NCI-H1436 treated with DMSO at 0.1 percent for 48 hours (cell line): ENCODE measurements at places on chromosomes 4 and X.

- DNase-seq = no peak
Measured at GRCh38 chr4:74376888-74377483, 12.0 kb downstream of the EREG start.

- no peak for DNase-seq
Measured at GRCh38 chrX:68432648-68433047, 647 bp downstream of the OPHN1 start.

DNA sequence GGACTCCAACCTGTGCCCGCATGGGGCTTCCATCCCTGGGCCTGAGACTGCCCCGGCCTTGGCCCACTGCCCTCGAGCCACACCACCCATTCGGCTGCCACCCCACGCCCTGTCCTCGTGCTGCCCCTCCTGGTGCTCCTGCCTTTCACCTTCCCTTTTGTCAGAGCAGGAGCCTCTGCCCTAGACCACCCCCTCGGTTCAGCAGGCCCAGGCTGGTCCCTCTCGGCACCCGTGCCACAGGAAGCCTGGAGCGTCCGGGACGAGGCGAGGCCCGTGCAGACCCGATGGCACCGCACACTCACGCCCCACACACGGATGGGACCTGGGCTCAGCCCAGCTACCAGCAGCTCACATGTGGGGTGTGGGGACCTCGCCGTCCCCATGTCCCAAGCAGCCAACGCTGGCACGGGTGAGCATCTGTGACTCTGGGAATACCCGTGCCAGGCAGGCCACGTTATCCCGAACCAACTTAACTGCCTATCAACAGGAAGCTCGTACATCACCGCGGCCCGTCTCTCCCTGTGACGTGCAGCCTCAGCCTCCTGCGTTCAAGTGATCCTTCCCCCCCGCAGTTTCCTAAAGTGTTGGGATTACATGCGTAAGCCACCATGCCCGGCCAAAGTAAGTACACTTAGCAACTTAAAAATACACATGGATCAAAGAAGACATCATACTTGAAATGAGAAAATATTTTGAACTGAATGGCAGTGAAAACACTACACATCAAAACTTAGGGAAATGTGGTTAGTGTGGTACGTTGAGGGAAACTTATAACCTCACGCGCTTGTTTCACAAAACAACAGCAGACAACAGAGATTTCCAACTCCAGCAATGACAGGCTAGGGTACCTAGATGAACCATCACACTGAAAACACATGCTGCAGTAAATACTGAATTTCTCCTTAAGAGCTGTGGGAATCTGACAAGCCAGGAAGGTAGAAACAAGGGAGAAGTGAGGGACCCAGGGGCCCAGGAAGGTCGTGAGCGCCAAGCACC lies 29.0 kb downstream of the LRPAP1 start:
- DNase-seq = no peak

DNA sequence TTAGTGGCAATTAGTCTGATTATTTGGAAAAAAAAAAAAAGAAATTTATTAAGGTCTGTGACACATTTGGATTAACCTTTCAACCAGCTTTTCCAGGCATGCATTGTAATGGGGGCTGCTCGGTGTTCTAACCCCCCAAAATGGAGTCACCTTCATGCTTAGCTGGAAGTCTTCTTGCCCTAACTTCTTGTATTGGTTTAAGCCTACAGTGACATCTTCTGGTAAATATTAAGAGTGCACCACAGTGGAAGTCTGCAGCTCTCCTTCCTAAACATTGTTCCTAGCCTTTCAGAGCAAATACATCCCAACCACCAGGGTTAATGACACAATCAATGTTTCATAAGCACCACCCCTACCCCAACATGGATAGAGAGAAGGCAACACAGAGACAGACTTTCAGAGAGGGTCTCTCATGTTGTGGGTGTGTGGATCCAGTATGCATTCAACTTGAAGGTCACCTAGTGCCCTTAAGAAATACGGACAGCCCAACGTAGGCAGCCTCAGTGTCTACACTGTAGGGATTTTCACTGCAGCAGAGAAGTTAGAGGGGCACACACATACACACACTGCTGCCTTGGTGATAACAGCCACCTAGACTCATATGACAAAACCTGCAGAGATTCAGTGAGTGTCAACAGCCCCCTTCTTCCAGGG lies 142.9 kb upstream of the MBNL3 start:
- DNase-seq = no peak

DNA sequence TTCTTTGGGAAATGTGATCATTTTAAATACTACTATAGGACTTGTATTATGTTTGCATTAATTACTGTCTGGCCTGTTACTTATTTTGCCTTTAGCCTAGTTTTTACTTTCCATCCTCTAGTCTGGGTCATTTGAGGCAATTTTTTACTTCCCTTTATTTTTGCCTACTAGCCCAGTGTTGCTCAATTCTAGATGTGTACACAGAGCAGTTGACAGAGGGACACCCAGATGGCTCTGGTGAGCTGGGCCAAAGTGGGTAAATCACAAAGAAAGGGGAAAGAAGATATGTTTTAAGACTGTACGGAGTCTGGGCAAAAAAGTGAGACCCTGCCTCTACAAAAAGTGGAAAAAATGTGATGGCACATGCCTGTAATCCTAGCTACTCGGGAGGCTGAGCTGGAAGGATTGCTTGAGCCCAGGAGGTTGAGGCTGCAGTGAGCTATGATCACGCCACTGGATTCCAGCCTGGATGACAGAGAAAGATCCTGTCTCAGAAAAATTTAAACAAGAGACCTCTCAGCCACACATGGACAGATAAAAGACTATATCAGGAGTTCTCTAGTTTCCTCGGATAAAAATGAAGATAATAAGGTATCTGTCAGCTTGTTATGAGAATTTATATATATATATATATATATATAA lies 35.7 kb downstream of the APOO start:
- no peak for DNase-seq

GRCh38 chr4:96248225-96248624 lies 408.3 kb downstream of the PDHA2 start:
- no peak for DNase-seq

GRCh38 chr4:141350122-141350905 lies 129.6 kb downstream of the ZNF330 start:
- DNase-seq = no peak

GRCh38 chrX:55119712-55120111 lies 30.9 kb downstream of the PAGE2 start:
- no peak for DNase-seq

DNA sequence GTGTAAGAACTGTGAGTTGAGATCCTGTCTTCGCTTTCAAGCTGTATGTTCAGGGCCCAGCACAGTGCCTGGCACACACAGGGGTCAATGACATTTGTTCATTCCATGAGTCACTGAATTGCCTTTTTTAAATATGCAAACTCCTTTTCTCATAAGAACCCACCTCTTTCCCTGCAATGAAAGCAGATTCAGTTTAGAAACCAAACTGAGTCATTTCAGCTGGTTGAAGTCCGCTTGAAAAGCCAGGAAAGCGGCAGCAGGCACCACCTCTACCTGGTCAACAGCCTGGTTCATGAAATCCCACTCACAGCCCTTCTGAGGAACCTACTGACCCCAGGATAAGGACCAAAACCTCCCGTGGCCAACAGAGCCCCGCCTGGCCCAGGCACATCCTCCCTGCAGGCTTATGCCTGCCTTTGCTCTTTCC lies 4.5 kb upstream of the C1QTNF7 start:
- DNase-seq = no peak

DNA sequence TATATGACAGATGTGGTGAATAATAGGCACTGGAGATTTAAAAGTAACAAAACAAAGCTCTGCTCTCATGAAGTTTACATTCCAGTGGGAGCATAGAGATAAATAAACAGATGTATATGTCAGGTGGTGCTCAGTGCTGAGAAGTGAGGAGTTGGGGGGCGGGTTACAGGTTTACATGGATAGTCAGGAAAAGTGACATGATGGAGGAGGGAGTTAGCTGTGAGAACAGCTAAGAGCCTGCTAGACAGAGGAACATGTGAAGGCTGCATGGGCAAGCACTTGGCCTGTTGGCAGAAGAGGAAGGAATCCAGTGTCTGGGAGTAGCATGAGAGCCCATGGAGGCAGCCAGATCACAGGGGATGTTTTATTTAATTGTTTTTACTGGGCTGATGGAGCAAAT lies 10.2 kb upstream of the TMEM156 start:
- DNase-seq = no peak

GRCh38 chr4:90888571-90888970 lies 761.4 kb downstream of the CCSER1 start:
- no peak for DNase-seq

GRCh38 chr4:94974773-94975172 lies 217.0 kb downstream of the BMPR1B start:
- DNase-seq = no peak

DNA sequence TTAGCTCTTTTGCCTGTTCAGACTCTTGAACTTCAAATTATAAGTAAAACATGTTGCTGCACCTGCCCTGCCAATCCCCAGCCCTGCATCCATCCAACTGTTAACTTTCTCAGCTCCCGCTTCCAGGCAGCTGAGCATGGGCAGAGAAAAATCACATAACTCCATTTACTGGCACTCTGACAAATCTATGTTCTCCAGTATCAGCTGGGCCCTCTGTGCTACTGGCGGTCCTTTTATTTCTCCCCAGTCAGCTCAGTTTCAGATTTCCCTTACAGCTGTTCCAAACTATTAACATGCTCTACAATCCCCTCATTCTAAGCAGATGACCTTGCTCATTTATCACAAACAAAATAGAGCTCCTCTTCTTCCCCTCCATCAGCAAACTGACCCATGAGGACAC lies 240.4 kb upstream of the TET2 start:
- no peak for DNase-seq

DNA sequence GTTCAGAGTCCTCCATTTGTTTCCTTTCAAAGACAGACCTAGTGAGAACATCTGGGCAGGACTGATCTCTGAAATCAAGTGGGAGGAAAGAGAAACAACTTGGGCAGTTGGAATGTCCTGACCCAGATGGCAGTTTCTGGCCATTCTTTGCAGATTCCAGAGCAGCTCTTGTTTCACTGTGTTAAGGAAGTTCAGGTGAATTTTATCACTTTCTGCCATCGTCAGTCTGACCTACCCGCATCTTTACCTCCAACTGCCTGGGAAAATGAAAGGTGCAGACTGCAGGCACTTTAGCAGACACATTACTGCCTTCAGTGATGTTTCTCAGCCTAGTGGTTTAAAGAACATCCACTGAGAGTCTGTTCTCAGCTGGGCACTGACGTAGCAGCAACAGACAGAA lies 216.2 kb downstream of the CEP135 start:
- DNase-seq = no peak

DNA sequence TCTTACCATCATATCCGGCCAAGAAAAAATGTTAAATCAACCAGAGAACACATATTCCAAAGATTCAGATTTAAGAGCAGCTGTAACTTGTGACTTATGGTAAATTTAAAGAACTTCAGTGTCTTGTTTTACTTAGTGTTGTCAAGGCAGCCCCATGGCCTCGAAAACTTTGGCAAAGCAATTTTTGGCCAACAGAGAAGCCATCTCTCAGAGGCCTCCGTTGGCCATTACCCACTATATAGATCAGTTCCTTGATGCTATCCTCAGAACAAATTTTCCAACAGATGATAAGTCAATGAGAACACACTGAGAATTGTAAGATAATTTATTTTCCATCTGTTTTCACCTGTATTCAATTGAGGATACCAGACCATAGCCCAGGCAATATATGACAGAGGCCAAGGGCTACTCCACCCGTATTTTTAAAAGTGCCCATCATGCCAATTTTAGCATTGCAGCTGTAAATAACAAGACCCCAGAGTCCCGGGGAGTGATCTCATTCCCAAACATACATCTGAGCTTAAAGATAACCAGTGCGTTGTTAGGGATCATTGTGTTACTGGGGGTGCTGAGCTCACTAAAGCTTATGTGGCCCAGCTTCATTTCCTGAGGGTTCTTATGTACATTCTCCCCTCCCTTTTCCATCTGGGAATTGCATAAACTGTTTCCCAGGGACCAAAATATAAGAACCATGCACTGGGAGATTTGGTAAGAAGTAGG lies 50.0 kb upstream of the PDHA1 start:
- DNase-seq = no peak

DNA sequence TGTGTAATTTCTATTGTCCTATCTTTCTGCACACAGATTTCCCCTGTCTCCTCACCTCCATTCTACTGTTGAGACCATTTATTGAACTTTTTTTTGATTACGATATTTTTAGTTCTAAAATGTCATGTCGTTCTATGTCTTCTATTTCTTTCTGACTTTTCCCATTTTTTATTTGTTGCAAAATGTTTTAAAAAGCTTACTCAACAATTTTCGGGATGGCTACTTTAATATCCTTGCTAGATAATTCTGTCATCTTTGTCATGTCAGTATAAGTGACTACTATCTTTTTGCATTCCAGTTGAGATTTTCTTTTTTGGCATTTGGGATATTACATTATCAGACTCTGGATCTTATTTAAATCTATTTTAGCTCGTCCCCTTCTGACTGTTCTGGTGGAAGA lies 7.5 kb upstream of the DMD start:
- DNase-seq = no peak

DNA sequence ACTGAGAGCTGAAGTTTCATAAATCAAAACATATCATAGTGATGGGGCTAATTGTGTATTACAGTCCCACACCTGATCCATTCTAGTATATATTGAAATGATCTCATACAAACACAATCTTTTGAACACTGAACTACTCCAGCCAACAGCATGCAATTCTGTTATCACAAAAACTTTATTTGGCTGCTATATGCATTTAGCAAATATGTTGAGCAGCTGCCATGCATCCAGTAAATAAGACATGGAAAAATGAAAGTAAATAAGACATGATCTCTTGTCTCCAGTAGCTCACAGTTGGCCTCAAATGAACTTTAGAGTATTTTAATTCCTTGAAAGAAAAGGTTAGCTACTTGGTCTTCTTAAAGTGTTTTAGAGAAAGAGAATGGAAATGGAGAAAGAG lies 2.1 kb downstream of the AMBN start:
- DNase-seq = no peak

DNA sequence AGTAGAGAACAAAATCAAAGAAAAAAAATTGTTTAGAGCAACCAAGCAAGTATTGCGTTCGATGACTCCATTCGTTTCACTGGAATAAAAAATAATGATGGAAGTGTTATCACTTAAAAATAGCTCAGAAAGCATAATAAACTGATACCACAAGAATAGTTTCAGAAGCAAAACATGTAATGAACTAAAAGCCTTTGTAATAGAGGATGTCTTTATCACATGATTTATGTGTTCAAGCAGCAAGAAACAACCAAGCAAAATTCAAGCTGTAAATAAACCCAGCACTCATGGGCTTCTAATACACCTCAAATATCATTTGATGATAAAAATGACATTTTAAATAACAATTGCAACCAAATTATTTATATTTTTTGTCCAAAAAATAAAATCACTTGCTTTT lies 192.2 kb downstream of the NDST4 start:
- DNase-seq = no peak

GRCh38 chr4:162341533-162341932 lies 177.7 kb upstream of the FSTL5 start:
- no peak for DNase-seq

GRCh38 chr4:67861513-67861912 lies 22.3 kb downstream of the TMPRSS11D start:
- DNase-seq = peak; percentile 32

GRCh38 chr4:155367608-155368007 lies 9.2 kb downstream of the MAP9 start:
- no peak for DNase-seq

GRCh38 chr4:155187989-155188388 lies 20.4 kb upstream of the NPY2R start:
- DNase-seq = no peak

- DNase-seq = no peak
Measured at GRCh38 chr4:174592985-174593335, 70.7 kb upstream of the HPGD start.

GRCh38 chr4:117334451-117335188 lies 249.2 kb upstream of the TRAM1L1 start:
- no peak for DNase-seq

- DNase-seq = no peak
Measured at GRCh38 chr4:184287697-184288255, 70.1 kb upstream of the ENPP6 start.
